ENCODE measurements at places on chromosomes 1 and 21.

DNA sequence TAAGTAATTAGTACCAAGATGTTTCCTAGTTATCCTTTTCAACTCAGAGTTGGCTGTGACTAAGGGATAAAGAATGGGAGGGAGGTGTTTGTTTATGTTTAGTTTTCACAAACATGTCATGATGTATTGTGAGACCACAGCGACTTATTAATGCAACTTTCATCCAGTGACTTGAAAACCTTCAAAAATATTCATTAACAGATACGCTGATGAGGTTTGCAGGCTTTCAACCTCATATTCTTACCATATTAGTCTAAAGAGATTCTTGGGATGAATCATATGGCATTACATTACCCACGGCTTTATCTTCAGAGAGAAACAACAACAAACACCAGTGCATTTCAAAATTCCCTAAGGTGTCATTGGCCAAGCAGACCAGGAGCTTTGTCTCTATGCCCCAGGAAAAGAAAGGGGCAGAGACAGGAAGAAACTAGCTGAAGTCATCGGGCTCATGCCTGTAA, 36.4 kb downstream of the PALMD start:
- no peak for ATAC-seq

- no peak for ATAC-seq
Observed at GRCh38 chr1:181206979-181207790, 118.7 kb downstream of the IER5 start.

- no peak for ATAC-seq
Observed at GRCh38 chr1:202708456-202709275, 1.6 kb downstream of the SYT2 start.

DNA sequence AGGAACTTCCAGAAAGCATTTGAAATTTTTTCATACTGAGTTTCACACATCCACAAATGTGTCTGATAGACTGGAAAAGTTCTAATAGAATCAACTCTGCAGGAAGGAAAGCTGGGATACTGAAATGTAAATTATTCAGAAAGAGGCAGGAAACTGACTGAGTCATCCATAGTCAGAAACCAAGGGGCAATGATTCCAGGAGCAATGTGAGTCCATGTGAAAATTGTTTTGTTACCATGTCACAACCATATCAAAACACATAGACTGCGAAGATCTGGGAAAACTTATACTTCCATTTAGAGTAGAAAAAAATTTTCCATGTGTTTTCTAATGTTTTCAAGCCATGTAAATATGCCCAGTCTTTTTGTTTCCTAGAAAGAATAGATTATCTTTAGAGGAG, 142.3 kb upstream of the TMPRSS15 start:
- no peak for ATAC-seq

DNA sequence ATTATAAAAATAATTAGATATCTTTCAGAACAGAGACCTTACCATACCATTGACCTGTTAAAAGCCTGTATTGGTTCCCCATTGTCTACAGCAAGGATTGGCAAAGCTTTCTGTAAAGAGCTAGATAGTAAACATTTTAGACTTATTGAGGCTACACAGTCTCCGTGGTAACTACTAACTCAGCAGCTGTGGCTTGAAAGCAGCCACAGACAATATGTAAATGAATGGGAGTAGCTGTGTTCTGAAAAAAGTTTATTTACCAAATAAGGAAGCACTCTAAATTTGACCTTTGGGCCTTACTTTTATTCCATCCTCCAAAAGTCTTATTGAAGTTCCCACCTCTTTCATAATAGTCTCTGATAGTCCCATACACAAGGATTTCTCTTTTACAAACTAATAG, 39.7 kb downstream of the NUP210L start:
- ATAC-seq = peak; percentile 45

DNA sequence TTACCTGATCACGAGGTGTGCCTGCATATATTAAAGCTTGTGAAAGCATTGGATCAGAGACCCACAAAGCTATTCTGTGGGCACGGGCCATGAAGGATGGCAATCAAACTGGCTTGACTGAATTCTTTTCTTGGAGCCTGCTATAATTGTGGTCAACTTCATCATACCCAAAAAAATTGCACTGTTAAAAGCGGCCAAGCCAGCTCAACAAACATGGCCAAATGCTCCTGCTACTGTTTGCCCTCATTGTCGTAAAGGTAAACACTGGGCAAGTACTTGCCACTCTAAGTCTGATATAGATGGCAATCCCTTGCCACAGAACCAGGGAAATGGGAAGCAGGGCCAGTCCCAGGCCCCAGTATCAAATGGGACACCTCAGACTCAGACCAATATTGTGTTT, 6.6 kb upstream of the GSTM5 start:
- no peak for ATAC-seq

- ATAC-seq = no peak
Observed at GRCh38 chr1:164369698-164370365, 189.2 kb upstream of the PBX1 start.

GRCh38 chr1:24635195-24635843, 7.8 kb upstream of the SRRM1 start:
- peak; percentile 97 for ATAC-seq

GRCh38 chr21:25361097-25361496, 246.2 kb downstream of the MRPL39 start:
- ATAC-seq = no peak

DNA sequence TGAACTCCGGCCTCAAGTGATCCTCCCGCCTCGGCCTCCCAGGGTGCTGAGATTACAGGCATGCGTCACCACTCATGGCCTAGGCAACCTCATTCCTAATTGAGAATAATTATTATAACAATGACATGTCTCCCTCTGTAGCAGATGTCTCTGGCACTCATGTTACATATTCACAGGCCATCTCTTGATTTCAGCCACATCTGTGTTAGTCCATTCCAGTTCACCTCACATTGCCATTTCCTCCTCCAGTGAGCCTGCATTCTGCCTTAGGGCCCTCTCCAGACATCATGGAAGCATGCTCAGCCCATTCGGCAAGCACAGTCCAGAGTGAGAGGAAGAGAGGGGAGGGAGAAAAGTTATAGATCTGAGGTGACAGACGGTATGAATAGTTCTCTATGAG, 32.5 kb downstream of the CDKN2C start:
- ATAC-seq = no peak

DNA sequence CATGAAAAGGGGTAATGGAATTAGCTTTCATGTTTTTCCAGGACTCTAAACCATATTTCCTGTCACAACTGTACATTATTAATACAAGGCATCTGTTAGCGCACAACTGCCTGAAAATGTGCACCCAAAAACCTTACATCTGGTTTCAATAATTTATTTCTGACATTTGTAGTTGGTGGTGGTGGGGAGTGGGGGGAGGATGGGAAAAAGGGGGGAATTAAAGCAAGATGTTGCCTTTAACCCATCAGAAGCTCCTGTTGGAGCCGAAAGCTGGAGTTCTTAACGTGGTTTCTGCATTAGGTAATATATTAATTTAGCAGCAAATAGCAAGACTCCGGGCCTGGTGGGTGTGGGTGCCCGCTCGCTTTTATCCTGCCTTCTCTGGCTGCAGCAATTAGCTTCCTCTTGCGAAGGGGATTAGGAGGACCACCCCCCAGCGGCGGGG, 36.9 kb upstream of the HHAT start:
- peak; percentile 86 for ATAC-seq

- no peak for ATAC-seq
Observed at GRCh38 chr1:227893949-227894721, 53.6 kb downstream of the WNT9A start.

GRCh38 chr1:44549510-44549909, 124.8 kb downstream of the TMEM53 start:
- no peak for ATAC-seq

DNA sequence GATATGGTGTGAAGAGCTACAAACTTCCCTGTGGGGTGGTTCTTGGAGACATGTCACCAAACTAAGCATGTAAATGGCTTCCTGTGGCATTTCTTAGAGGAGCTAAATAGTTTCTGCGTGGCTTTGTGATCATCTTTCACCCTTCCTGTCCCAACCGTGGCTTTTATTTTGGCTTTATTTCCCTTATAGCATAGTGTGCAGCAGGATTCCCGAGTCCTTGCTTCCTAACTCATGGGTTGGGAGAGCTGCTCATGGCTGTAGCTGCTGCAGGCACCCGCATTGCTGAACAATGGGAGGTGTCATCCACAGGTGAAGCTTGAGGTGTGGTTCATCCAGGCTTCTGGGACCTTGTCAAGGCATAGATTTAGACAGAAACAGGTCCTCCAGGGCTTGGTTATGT, 192.0 kb downstream of the SDCCAG8 start:
- no peak for ATAC-seq

GRCh38 chr1:77424236-77424635, 142.4 kb downstream of the AK5 start:
- ATAC-seq = peak; percentile 62

GRCh38 chr1:224273641-224274040, 56.3 kb downstream of the NVL start:
- no peak for ATAC-seq

- ATAC-seq = no peak
Observed at GRCh38 chr1:204108312-204109141, 35.6 kb downstream of the SOX13 start.

- no peak for ATAC-seq
Observed at GRCh38 chr1:225980005-225980836, 18.9 kb downstream of the SDE2 start.

GRCh38 chr1:159826441-159827101, at the start of gene SLAMF8:
Gene SLAMF8 (plus strand): TSS chr1:159826873. CDS start chr1:159826899, 26 bp downstream.
- ATAC-seq = no peak

- no peak for ATAC-seq
Observed at GRCh38 chr1:205346956-205347574, 9.7 kb downstream of the KLHDC8A start.

- peak; percentile 8 for ATAC-seq
Observed at GRCh38 chr1:211601982-211602670, 23.2 kb upstream of the SLC30A1 start.

DNA sequence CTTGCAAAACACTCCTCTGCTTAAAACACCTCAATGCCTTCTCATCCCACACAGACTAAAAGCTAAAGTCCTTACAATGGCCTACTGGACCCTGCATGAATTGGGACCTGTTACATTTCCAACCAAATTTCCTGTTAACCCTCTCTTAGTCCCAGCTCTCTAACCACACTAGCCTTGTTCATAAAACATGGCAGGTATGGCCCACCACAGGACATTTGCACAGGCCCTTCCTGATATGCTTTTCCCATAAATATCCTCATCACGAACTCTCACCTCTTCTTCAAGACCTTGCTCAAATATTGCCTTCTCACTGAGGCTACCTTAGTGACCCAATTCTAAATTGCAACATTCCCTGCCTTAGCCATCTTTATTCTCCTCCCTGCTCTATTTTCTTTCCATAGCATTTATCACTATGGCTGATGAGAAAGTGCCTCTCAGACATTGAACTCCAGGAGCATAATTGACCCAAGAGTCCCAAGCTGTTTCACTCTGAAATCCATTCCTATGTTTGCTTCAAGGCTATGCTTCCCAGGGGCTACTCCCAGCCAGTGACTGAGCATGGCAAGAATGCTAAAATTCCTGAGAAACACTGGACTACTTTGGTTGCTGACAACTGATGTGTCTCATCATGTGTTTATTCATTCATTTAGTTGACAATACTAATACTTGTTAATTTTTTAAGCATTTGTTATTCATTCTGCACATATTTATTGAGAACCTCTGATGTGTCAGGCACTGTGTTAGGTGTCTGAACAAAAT, 2.7 kb upstream of the PALMD start:
- ATAC-seq = no peak

- no peak for ATAC-seq
Observed at GRCh38 chr1:6006882-6007281, 14.7 kb upstream of the NPHP4 start.

- ATAC-seq = no peak
Observed at GRCh38 chr21:45976701-45977311, 4.8 kb upstream of the COL6A1 start.

- ATAC-seq = no peak
Observed at GRCh38 chr1:108036796-108037562, 72.0 kb upstream of the VAV3 start.

DNA sequence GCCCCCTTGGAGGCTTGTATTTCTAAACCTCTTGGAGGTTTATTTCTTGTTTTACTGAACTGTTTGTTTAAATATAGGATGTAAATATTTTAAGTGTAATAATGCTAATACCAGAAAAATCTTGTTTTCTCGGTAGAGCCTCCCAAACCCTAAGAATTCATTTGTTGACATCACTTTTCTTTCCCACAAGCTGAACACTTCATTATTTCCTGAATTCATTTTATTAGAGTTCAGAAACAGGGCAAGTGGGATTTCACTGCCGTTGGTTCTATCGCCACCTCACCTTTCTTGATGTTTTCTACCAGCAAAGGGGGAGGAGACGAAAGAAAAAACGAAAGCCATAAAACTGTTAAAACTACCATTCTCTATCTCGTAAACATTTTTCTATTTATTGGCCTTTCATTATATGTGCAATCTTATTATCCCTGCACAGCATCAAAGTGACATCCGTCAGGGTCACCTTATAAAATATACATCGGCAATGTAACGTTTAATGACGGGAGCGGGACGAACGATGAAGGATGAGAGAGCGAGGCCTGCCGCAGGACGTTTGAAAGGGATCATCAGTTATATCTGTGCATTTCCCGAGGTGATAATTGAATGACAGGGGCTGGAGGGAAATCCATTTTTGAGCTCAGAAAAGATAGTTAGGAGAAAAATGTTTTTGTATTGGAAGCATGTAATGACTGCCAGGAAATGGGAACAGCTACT, 59.5 kb downstream of the SLC45A1 start:
- no peak for ATAC-seq

DNA sequence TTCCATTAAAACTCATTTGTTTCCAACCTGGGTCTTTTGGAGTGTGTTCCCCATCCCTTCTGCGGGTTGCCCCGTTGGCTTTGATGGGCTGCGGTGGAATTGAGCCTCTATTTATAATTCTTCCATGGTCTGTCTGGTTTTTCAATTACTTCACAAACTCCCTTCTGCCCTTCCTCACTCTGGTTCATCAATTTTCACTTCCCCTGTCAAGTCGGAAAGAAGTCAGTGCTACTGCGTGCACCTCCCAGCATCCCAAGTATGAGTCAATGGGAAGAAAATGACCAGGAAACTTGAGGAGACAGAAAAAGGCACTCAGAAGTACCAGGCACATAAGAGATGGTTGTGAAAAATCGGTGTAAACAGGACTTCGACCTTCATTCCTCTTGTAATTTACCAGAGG, 126.2 kb downstream of the KAZN start:
- no peak for ATAC-seq

GRCh38 chr1:246577082-246577719, 10.9 kb downstream of the CNST start:
- ATAC-seq = no peak

GRCh38 chr21:45848805-45849204, 132.8 kb upstream of the COL6A1 start:
- no peak for ATAC-seq

- no peak for ATAC-seq
Observed at GRCh38 chr21:45381036-45381787, 23.8 kb upstream of the COL18A1 start.

DNA sequence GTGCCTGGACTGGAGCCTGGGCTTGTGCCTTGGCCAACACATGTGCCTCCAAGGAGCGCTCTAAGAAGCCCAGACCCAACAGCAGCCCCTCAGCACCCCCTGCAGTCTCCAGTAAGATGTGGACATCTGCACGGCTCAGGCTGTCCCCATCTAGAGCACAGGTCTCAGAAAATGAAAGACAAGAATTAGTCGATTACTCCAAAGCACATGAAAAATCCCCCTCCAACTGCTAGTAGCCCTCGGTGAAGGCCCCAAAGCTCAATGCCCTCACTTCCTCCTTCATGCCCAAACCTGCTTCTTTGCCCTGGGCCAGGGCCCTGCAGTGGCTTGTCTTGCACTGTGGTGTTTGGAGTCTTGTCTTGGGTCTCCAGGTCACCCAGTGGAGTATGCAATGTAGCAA, 21.9 kb upstream of the ERO1B start:
- ATAC-seq = 0 out of 3 replicates have a peak, but pooled peaks have one; percentile 42

GRCh38 chr1:29674627-29675326, 438.5 kb downstream of the PTPRU start:
- no peak for ATAC-seq
